A549 treated with CORT108297 at 1 μM for 4 hours (cell line): ENCODE measurements at places on chromosomes 1 and 21. TPM values are rescaled to one million over a fixed set of nuclear protein-coding genes. Genes with fewer than 3 reads are reported as not detected.

Gene MXRA8
- 0.07 to 0.29 TPM (median 0.27 TPM) in 5 replicates for total RNA-seq

Gene APOBEC4
- total RNA-seq: not detected in 5 replicates

Gene SAMSN1
- not detected in 5 replicates for total RNA-seq

Gene LAPTM5
- 0.14 to 0.34 TPM (median 0.17 TPM) in 5 replicates for total RNA-seq

Gene DIO1
- 0.09 TPM in 1 of 5 replicates, not detected in the others for total RNA-seq

Gene LPAR3
- total RNA-seq: 0.22 to 0.62 TPM (median 0.26 TPM) in 5 replicates

Gene RGS1
- total RNA-seq: not detected in 5 replicates

Gene CD48
- total RNA-seq: not detected in 5 replicates
